Motor neuron (in vitro differentiated cells): ENCODE measurements at places on chromosomes 1 and 21. TPM values are rescaled to one million over a fixed set of nuclear protein-coding genes. Genes with fewer than 3 reads are reported as not detected.

Gene LHX8
- total RNA-seq, result not detected in 2 replicates

Gene ZNF648
- total RNA-seq, result 0.42 TPM in 1 of 2 replicates, not detected in the other

Gene ENSA
- 132 and 146 TPM in 2 replicates for total RNA-seq

Gene GUCA2B
- total RNA-seq, result not detected in 2 replicates

Gene SPRR2E
- not detected in 2 replicates for total RNA-seq

Gene CELA3B
- total RNA-seq, result not detected in 2 replicates

Gene ETV3L
- 0.05 TPM in 1 of 2 replicates, not detected in the other for total RNA-seq

Gene CHODL
- total RNA-seq, result 10.2 and 10.3 TPM in 2 replicates

Gene CIART
- 2.7 and 2.8 TPM in 2 replicates for total RNA-seq

Gene KCNC4
- 4.8 and 4.9 TPM in 2 replicates for total RNA-seq

Gene KLF17
- total RNA-seq, result not detected in 2 replicates

GRCh38 chr1:17472814-17473213 is 33.3 kb upstream of the RCC2 start:
- no peak for ATAC-seq

DNA sequence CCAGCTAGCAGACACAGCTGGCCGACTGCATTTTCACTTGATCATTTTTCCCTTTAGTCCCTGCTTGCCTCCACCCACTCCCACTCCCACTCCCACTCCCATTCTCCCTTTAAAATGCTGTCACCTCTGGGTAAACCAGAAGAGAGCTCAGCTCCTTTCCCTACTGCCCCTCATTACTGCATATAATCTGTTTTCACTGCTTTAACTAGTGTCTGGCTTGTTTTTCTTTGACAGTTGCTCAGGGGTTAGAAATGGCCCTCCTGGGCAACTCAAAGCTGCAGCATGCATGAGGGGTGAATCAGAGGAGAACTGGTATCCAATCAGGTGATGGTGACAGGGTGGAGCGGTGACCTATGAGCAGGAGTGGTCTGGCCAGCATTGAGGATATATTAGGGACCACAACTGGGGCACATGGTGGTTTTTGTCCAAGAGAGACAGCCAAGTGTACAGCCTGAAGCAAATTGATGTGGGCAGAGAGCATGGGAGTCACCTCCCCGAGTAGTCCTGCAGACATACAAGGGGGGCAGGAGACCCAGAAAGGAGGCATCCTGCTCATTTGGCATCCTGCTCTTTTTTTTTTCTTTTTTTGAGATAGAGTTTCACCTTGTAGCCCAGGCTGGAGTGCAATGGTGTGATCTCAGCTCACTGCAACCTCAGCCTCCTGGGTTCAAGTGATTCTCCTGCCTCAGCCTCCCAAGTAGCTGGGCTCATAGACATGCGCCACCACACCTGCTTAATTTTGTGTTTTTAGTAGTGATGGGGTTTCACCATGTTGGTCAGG is 42.6 kb upstream of the SRSF10 start:
- peak; percentile 21 for ATAC-seq

DNA sequence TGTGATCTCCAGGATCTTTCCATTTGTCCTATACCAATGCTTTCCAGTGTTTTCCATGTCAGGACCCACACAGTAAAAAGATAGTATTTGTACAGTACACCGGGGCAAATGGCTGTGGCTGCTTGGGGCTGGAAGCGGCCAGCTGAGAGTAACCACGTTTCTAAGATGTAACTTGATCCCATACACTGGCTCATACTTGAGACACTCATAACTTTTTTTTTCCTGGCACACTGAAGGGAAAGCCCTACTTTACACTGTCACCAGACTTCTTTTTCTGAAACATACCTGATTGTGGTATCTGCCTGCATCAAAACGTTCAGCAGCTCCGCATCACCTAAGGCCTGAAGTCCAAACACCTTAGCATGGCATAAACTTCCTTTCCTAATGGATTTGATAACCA is 21.6 kb downstream of the VPS13D start:
- ATAC-seq, result no peak

GRCh38 chr1:78570539-78570938 is 49.7 kb upstream of the IFI44L start:
- ATAC-seq, result no peak

- ATAC-seq, result peak; percentile 65
Measured at GRCh38 chr1:19799230-19800075, at the start of gene TMCO4. Gene TMCO4, minus strand, starts transcription at chr1:19799916. Its CDS starts 19,158 bp downstream, at chr1:19780758.

DNA sequence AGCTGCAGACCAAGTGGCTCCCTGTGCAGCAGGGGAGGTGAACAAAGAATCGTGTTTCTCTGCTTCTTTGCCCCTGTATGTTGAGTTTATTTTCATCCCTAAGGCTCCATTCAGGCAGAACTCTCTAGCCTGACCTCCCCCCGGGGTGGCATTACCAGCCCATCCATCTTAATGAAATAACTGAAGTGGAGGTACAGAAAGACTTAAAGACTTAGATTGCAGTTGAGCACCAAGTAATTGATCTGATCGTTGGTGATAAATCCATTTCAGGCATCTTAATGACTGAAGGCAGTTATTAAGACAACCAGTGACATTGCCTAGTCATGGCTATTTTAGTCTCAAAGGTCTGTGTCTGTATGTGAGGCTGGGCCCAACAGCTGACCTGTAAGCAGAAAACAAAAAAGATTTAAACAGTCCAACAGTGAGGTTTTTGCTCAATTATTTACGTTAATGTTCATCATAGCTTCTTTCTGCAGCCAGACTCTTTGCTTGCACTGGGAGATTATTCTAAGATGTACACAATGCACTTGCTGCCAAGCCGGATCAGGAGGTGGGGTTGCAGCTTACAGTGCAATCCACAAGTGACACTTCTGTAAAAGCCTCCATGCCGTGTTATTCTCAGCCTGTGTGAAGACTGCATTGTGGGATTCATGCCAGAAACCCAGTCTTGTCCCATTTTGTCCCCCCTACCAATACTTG is 363.0 kb upstream of the DUSP10 start:
- peak; percentile 61 for ATAC-seq

DNA sequence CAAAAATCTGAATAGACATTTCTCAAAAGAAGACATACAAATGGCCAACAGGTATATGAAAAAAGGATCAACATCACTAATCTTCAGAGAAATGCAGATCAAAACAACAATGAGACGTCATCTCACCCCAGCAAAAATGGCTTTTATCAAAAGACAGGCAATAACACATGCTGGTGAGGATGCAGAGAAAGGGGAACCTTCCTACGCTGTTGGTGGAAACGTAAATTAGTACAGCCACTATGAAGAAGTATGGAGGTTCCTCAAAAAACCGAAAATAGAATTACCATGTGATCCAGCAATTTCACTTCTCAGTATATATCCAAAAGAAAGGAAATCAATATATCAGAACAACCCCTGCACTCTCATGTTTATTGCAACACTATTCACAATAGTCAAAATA is 65.1 kb upstream of the ATP1B1 start:
- no peak for ATAC-seq

DNA sequence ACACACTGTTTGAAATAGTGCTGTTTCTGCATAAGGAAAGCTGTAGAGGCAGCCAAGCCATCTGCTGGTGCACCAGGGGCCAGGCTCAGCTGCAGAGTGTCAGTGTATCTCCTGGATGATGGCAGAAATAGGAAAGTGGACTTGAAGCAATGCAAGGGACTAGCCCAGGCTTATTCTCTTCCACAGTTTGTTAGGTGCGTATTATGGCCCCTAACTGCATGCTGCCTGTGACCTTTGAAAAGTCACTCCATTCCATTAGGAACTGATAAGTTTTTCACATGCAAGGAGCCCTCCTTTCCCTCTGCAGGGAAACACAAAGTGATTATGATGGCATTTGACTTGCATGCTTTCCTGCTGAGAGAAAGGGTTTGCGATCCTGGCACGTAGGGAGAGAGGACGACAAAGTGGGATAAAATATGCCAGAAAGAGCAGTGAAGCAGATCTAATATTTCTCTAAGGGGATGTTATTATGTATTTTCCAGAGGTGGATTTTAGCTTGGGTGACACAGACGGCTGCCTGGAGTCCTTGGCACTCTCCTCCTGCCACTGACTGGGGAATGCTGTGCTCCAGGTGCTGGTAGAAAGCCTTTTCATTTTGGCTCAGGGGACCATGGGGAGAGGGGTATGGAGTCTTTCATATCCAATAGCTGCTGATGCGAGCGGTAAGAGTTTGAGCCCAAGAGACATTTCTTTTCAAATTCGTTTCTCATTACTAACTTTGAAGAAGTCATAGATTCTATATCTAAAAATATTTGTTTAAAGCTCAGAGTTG is 402.1 kb upstream of the B3GALT2 start:
- ATAC-seq, result peak; percentile 76

DNA sequence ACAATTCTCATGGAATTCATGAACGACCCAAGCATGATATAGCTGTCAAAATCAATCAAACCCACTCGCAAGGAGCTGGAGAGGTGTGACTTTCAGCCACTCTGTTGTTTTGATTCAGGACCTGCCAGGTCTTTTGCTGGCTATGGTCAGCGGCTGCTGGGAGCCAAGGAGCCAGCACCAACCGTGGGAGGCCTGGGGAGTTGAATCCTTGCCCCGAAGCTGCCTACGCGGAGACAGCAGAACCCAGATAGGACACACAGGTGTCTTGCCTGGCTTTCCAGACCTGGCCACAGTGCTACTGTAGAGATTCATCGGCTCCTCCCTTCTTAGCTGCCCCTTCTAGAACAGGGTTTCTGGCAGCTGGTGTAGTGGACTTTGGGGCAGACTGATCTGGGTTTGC is 42.7 kb downstream of the ZSCAN20 start:
- ATAC-seq, result no peak

- no peak for ATAC-seq
Measured at GRCh38 chr1:229928767-229929166, 138.3 kb upstream of the GALNT2 start.

- no peak for ATAC-seq
Measured at GRCh38 chr1:46479744-46480350, 9.8 kb upstream of the DMBX1 start.

DNA sequence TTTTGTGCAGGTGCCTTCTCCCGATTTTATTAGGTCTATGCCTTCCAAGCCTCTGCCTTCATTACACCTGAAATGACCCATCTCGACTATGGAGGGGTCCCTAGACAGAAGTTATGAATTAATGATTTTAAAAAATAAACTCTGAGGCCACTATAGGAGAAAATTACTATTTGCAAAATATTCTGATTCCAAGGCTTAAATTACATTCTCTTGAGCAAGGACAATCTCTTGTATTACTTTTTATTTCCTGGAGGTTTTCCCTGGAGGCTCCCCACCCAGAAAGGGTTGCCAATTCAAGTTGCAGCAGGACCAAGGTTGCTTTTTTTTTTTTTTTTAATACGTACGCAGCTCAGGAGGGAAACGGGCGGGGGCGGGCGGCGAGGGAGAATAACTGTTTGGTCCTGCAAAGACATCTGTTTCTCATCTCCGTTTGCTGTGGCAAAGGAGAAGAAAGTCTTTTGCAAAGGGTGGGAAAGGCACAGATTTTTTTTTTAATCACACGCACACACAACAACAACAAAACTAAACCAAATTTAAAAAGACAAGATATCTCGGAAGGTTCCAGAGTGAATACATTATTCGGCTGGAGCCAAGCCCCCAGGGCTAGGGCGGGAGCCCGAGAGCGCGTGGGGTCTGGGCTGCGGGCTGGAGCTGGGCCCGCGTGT is 618 bp upstream of the SERTAD4 start:
- ATAC-seq, result peak; percentile 6

GRCh38 chr1:22608361-22608760 is 28.1 kb upstream of the C1QA start:
- no peak for ATAC-seq

- ATAC-seq, result peak; percentile 42
Measured at GRCh38 chr1:23514111-23514679, 16.8 kb downstream of the E2F2 start.

GRCh38 chr1:29471487-29472313 is 235.4 kb downstream of the PTPRU start:
- ATAC-seq, result no peak

- ATAC-seq, result no peak
Measured at GRCh38 chr21:44890338-44890931, 16.9 kb upstream of the PTTG1IP start.

- ATAC-seq, result no peak
Measured at GRCh38 chr1:1436630-1437032, 1.1 kb downstream of the VWA1 start.

DNA sequence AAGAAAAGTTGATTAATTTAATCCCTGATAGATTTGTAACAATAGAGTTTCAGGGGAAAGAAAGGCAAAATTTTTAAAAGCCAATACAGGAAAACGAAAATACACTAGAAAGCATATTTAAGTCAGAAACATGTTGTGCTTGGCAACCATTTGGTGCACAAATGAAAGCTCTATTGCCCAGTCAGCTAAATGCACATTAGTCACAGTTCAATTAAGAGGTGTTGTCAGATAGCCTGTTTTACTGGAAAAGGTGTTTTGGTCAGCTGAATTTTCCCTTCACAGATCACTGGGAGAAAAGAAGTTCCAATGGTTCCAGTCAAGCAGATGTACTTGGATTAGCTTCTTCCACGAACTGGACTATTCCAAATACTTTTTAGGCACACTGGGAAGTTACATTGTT is 25.4 kb downstream of the RGS4 start:
- ATAC-seq, result no peak

DNA sequence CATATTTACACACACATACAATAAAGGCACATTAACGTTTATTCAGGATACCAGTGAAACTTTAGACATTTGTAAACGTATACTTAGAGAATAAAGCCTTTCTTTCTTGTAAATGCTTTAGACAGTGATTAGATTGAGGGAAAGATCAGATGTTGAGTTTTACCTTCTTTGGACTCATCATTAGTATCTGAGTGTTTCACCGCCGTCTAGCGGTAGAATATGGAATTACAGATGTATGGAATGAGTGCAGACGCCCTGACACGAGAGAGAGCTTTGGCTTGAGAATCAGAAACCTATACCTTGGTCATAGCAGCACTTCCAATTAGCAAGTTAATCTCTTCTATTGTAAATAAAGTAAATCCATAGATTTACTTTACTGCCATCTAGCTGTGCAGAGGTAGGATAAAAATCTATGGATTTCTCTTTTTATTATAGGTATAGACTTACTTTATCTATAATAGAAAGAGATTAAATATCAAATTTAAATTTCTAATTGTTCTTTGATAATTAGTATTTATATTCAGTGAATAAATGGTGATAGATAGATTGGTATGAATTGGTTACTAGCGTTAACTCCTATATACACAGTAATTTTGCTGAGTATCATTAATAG is 12.6 kb downstream of the FLG2 start:
- no peak for ATAC-seq

GRCh38 chr1:97143236-97143882 is 421.8 kb downstream of the PTBP2 start:
- ATAC-seq, result no peak

GRCh38 chr1:171801487-171801891 is 20.0 kb downstream of the METTL13 start:
- ATAC-seq, result peak; percentile 62
